ENCODE measurements at places on chromosomes 13 and 19.

DNA sequence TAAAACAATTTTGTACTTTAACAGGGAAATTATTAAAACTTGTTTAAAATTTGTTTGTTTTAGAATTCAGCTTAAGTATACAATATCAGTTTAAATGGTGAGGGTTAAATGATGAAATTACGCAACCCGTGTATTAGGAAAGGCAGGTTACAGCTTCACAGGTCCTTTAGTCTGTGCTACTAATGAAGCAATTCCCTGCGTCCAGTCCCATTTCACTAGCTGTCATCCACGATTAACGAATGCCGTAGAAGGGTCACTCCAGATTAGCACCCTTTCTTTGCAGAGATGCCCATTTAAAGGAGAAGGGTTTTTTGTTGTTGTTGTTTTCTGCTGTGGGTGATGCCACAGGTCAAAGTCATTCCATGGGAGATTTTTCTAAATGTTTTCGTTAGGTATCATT is 457.6 kb upstream of the SLC10A2 start:
- no peak for DNase-seq

- no peak for DNase-seq
These were observed 27.1 kb downstream of the MEGF8 start for GRCh38 chr19:42352301-42353259.

DNA sequence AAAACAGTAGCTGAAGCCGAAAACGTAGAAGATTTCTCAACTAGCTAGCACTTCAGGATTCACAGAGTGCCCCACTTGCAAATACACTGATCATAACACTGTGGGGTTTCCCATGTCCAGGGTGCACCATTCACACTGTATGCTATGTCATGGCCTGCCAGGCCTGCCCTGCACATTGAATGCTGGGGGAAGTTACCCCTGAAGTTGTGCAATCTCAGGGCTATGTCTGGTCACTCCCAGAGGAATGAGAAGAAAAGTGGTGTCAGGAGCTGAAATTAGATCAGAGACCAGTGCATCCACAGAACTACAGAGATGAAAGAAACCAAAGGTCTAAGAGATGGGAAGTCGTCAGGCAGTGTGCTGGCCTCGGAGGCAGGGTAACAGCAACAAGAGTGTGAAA is 196.8 kb downstream of the RAP2A start:
- no peak for DNase-seq

DNA sequence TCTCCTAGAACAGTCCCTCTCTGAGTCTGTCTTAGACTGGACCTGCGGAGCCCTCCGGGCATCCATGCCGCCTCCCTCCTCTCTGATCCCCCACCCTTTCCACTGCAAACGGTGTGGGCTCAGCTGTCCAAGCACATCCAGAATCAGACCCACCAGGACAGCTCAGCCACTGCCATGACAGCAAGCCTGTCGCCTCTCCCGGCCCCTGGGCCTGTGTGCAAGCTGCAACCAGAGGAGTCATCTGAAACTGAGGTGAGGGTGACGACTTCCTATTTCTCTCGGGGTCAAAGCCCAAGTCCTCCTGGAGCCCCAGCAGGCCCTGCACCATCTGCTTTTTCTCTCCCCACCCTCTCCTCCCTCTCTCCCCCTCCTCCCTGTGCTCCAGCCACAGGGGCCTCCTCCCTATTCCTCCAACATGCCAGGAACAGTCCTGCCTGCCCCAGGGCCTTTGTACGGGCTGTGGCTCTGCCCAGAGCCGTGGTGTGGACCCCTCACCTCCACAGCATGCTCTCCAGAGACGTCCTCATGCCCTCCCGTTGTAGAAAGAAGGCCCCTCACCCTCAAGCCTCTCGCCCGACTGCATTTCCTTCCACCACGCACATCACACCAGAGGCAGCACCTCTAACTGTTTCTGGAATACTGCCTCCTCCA is 23.5 kb upstream of the MYDGF start:
- no peak for DNase-seq

DNA sequence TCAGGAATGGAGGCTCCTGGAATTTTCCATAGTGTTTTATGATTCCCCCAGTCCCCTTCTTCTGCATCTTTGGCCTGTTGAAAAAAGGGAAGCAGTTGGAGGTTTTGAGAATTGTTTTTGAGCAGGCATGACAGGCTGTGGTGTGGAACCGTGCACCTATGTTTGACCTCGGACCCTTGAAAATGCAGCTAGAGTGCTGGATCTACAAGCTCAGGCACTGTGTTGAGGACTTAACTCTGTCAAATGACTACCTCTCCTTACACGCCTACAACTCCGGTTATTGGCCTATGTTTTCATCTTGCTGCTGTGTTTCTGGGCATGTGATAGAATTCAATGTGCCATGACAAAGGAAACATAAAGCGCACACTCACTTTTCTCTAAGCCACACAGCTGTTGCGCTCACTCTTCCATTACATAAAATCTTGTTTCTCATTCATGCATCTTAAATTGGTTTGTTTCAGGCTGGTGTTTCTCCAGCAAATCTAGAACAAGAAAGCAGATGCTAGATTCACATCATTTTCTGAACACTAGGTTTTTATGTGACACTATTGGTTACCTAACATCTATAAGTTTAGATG is 616.6 kb downstream of the FGF9 start:
- DNase-seq = no peak

DNA sequence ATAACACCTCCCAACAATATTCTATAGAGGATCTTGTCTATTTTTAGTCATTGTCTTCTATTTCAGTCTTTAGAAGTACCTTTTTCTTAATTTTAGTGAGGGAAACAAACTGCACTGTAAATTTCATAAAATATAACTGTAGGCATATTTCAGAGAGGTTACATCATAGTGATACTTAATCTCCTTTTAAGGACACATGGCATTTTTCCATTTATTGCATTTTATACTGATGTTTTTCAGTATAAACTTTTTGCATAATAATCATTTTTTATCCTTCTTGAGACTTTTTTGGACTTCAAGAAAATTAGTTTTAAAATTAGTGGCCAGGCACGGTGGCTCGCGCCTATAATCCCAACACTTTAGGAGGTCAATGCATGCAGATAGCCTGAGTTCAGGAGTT is 6.6 kb downstream of the ZNF700 start:
- no peak for DNase-seq

DNA sequence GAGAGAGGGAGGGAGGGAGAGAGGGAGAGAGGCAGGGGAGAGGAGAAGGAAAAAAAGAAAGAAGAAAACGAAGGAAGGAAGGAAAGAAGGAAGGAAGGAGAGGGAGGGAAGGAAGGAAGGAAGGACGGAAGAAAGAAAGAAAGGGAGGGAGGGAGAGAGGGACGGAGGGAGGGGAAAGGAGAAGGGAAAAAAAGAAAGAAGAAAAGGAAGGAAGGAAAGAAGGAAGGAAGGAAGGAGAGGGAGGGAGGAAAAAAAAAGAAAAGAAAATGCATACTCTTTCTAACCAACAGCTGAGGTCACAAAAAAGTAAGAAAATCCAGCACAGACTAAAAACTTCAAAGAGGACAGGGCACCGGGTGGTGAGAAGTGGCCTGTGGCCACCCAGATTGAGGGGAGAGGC is 109.7 kb downstream of the GNG7 start:
- no peak for DNase-seq

GRCh38 chr19:47315125-47315821 is 5.6 kb downstream of the C5AR1 start:
- DNase-seq = peak; percentile 47

GRCh38 chr19:57814505-57815246 is at the start of gene ZNF552:
Gene ZNF552 (minus strand): TSS chr19:57814913. CDS start chr19:57814743, 170 bp downstream.
- peak; percentile 72 for DNase-seq

GRCh38 chr19:38003438-38004185 is 96.6 kb downstream of the SIPA1L3 start:
- no peak for DNase-seq

- DNase-seq = no peak
These were observed 34.2 kb upstream of the MAP3K10 start for GRCh38 chr19:40157059-40157458.

DNA sequence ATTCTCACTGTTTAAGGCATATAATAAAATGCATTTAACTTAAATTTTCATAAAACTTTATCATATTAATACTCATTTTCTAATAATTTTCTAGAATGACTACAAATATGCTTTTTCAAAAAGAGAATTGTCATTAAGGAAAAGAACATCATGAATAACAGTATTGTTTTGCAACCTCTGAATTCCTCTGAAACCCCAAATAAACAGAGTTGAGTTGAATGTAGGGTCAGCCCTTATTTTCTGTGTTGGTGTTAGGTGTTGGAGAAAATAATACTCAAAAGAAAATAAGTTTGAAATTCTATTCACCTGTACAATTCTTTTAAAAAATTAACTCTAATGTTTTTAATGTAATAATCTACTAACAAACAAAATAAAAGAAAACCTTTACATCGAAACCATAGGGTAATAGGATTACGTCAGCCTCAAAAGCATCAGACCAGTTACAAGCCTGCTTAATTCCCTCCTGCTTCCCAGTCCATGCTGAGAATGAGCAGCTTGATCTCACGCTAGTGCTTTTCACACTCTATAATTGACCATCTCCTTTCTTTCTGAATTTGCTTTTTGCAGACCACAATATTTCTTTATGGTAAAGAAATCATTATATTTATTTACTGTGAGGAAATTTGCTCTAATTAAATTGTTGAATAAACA is 160.9 kb downstream of the PCDH9 start:
- no peak for DNase-seq

DNA sequence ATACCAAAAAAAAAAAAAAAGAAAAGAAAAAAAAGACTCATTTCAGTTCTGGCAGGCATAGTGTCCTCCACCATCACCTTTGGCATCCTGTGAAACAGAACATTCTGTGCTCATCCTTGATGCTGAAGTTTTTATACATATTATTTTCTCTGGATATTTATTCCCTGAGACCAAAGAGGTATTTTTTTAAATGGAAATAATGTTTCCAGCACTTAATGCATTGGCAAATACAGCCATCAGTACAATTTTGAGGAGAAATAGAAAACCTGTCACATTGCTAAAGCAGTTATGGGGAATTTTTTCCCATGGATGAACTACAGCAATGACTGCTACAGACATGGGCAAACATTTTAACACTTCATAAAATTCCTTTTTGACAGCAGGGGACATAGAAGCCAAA is 312.4 kb downstream of the DNAJC15 start:
- DNase-seq = no peak

GRCh38 chr19:19157808-19158207 is 12.3 kb downstream of the MEF2B start:
- no peak for DNase-seq

- no peak for DNase-seq
These were observed 11.3 kb downstream of the DCUN1D2 start for GRCh38 chr13:113479179-113479578.

DNA sequence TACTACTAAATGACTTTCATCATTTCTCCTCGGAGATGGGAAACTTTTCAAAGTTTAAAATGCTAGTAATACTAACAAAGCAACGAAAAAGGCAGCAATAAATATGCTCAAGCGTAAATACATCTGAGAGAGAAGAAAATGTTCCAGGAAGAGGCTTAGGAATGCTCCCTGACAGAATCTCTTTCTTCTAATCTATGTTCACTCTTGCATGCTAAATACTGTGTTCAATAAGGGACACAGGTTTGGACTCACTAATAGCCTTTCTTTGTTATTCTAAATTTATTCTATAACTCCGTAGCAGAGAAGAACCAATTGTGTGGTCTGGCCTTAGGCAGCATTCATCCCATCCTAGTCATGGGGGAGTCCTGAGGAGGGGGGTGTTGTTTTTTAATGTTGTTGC is 823.0 kb downstream of the PCDH9 start:
- no peak for DNase-seq

DNA sequence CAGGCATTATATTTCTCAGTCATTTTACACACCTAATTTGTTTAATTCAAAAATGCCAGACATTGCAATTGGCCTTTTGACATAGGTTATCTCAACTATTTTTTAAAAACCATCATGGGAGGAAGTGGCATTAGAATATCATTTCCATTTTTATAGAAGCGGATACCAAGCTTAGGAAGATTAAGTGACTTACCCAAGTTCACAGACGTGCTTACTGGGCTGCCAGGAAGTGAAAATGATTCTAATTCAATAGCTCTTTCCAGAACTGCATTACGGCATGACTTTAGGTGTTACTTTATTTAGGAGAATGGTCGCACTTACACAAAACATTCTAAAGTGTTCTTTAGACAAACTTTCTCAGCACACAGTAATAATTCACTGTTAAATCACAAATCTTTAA is 231.9 kb downstream of the KLF12 start:
- no peak for DNase-seq

GRCh38 chr19:43574424-43575155 is 737 bp downstream of the XRCC1 start:
- no peak for DNase-seq

DNA sequence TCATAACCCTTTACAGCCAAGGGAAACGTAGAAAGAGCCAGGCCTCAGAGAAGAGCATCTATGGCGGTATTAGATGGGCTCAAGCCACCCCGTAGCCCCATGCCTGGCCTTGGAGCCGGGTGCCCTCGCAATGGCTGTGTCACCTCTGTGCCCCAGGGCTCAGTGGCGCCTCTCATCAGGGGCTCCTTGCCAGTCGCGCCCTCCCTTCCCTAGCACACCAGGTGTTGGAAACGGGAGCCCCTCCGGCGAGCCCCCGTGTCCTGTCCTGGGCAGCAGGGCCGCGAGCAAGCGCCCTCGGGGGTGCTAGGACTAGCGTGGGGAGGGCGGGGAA is 453 bp downstream of the ZNF256 start:
- no peak for DNase-seq

GRCh38 chr13:39036212-39036611 is 1.7 kb downstream of the PROSER1 start:
- DNase-seq = no peak

DNA sequence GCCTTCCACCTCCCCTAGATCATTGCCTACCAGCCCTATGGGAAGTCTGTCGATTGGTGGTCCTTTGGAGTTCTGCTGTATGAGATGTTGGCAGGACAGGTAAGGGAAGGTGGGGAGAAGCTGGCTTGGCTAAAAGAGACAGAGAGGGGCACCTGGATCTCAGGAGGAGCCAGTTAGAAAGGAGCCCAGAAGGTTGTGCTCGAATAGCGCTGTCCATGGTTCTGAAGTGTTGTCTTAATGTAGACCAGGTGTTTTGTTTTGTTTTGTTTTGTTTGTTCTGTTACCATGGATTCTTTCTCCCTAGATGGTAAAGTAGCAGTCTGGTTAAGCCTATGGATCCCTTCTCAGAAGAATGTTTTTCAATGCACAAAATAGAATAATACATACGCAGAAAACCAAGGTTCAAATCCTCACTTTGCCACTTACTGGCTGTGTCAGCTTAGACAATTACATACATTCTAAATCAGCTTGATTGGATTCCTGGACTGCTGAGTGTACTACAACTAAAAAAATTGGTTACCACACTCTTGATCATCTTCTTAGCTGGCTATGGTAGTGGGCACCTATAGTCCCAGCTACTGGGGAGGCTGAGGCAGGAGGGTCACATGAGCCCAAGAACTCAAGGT is 5.9 kb upstream of the CACNG7 start:
- peak; percentile 53 for DNase-seq

- no peak for DNase-seq
These were observed 2.5 kb downstream of the ZNF556 start for GRCh38 chr19:2869618-2870017.

DNA sequence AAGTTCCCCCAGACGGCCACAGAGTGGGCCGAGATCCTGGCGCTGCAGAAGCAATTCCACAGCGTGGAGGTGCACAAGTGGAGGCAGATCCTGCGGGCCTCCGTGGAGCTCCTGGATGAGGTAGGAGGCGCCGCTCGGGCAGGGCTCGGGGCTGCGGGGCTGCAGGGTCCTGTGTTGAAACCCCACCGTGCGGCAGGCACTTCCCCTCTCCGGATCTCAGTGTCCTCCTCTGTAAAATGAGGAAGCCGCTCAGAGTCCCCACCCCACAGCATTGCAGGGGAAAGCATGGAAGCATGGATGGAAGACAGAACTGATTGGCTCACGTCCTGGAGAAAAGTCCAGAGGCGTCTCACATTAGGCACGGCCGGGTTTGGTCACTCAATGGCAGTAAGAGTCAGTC is 6.8 kb upstream of the SCN1B start:
- no peak for DNase-seq

All from CD8-positive, alpha-beta T cell (primary cell).